Stimulated activated CD4-positive, alpha-beta T cell treated with anti-CD3 and anti-CD28 coated beads, Interleukin-12 subunit alpha, Interleukin-12 subunit beta, amount 100 ng/mL, for 24 hours (primary cell): ENCODE measurements at places on chromosomes 11 and 22.

GRCh38 chr11:61310749-61311148 is 15.6 kb upstream of the VWCE start:
- no peak for DNase-seq

GRCh38 chr11:99320769-99321290 is 300.1 kb downstream of the CNTN5 start:
- no peak for DNase-seq

DNA sequence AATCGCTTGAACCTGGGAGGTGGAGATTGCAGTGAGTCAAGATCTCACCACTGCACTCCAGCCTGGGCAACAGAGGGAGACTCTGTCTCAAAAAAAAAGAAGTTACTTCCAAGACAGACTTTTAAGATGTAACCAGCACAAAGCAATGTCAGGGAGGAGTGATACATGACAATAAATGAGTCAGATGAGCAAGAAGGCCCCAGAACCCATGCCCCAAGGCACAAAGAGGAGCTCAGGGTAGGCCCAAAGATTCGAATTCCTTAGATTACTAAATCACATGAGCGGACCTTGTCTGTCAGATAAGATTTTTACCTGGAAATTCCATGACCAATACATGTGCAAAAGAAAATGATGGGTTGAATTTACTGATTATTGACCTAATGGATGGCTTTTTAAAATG is 10.5 kb upstream of the JHY start:
- DNase-seq = no peak

DNA sequence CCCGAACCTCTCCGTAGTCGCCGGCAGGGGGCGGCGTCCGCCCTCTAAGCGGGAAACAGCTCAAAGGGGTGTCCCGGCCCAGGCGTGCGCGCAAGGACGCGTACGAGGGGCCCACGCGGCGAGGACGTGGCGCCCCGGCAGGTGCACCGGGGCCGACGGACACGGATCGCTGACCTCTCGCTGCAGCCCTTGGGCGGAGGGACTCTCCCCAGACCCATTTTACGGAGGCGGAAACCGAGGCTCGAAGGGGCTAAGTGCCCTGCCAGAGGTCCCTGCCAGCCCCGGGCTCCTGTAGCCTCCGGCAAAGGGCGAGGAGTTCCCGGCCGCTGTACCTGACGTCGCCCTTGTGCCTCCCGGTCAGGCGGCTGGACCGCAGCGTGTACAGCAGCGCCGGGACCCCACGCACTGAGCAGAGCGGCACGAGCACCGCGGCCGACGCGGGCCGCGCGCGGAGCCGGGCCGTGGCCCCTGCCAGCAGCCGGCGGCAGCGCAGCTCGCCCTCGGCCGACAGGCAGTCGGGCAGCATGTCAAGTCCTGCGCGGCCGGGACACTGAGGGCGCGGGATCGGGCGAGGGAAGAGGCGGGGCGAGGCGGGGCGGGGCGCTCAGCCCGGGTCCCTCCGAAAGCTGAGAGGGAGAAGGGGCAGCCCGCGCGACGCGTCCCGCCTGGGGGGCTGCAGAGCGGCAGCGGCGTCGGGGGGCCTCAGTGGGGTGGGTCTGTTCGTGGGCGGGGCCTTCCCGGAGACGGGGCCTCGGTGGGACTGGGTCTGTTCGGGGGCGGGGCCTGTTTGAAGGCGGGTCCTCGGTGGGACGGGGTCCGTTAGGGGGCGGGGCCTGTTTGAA is at the start of gene NUDT8:
NUDT8 (minus strand) TSS at position 552 of the 842 bp plus-strand sequence; CDS start at position 526, 26 bp downstream.
- DNase-seq = peak; percentile 70

DNA sequence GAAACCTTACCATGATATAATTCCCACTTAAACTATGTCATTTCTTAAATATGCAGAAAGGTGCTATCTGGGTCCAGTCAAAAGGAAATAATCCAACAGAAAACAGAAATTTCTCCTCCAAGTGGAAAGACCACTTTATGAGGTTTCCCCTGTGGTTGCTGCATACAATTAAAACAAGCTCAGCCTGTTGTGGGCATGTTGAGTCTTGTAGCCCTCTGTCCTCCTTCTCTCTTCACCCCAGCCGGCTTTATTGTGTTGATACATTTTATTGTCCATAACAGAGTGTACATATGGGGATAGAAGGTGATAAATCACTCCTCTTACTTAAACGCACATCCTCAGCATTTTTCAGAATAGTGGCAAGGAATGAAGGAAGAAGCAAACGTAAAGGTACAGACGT is 126.0 kb upstream of the MTNR1B start:
- no peak for DNase-seq

GRCh38 chr11:134413826-134414731 is 2.0 kb upstream of the B3GAT1 start:
- DNase-seq = no peak

- no peak for DNase-seq
These were observed 94.2 kb upstream of the FAT3 start for GRCh38 chr11:92130421-92130831.

GRCh38 chr11:17730608-17731462 is 3.7 kb upstream of the KCNC1 start:
- peak; percentile 41 for DNase-seq

DNA sequence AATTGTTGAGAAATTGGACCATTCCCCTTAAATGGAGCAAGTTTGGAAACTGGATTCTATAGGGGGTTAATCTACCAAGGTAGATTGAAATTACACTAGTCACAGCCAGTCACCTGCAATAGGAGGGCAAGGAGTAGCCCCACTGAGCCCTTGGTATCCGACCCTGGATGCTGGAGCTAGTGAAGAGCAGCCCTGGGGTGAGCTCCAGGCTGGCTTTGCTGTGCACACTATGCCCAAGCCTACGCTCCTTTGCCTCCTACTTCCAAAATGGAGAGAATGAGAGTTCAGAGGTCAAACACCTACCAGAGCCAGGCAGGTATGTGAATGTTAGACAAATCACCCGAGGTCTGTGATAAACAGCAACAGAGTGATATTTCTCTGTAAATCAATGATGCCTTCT is 23.7 kb downstream of the SNU13 start:
- no peak for DNase-seq

- no peak for DNase-seq
These were observed 27.9 kb downstream of the CELSR1 start for GRCh38 chr22:46509416-46510089.

GRCh38 chr11:44927174-44927661 is 23.5 kb downstream of the TP53I11 start:
- DNase-seq = peak; percentile 65

DNA sequence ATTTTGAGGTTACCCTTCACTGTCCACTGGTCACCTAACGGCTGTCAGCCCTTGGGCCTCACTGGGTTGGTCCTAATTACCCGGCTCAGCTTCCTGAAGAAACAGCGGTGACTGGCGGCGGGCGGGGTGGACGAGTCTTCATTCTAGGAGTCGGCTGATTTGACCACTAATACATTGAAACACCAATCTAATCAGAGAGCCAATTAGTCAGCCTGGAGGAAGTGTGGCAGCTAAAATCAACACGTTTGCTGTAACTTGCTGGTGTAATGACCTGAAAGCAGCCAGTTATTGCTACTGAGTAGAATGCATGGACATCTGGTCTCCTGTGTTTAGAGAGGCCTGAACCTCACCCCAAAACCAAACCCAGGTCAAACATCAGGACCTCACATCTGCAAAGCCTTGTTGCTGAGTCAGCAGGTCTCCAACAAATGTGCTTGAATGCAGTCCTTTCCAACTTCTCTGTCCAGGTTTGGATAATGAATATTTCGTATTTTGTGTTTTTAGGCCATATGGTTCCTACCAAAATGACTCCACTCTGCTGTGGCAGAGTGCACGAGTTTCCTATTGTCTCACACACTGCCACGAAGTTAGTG is 496.4 kb downstream of the BRD1 start:
- no peak for DNase-seq

DNA sequence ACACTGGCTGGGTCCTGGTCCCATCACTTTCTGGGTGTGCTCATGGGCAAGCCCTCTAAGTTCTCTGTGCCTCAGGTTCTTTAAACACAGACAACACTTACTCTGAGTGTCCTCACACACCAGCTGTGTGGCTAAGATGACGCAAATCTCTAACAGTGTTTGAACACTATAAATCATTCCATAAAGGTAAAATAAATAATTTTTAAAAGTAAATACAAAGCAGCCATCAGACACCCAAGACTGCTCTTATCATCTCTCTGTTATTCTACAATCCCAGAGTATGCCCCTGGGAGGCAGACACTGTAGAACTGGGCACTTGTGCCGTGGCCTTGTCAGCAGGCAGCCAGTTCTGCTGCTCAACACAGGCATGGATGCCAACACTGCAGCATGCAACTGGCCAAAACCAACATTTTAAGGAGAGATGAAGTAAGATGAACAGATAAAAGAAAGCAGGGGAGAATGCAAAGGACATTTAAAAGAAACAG is 56.8 kb downstream of the RPL27A start:
- no peak for DNase-seq

GRCh38 chr11:2999464-2999998 is 7.4 kb upstream of the NAP1L4 start:
- no peak for DNase-seq

DNA sequence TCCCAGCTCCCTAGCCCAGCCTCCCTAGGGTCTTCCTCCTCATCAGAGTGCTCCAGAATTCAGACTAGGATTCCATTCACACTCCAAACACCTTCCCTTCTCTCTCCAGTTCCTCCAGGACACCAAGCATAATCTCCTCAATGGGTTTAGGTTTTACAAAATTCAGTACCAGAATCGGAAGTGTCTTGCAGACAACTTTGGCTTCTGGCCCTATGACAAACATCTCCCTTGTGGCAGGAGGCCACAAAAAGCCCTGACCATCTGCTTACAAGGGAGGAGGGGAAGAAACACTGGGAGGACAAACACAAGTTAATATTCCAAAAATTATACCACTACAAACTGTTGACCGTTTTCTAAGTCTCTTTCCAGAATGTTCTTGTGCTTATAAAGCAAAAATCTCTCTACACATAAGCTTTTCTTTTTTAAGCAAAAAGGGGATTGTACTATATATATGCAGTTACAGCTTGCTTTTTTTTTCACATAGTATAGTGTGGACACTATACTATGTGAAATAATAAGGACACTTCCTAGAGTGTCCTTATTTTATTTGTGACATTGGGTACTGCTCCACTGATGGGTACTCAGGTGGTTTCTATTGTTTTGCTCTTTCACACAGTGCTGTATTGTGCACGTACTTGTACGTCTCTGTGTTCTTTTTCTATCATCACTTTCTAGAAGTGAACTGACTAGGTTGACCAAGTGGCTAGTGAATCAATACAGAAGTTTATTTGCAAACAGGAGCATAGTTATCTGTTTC is 78.7 kb downstream of the BDNF start:
- DNase-seq = no peak

DNA sequence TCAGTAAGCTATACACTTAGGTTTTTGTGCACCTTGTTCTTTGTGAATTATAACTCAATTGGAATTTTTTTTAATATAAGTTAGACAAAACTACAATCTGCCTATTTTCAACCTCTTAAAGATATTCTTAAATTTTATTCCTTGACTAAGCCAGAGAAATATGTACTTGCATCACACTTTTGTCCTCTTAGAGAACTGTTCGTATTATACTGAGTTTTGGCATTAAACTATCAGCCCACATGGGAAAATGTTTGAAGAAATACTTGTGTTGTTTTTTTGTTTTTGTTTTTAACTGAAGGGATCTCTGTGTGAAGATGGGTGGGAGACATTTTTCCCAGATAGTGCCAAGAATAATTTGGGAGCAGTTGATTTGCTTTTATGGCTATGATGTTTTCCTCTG is 25.3 kb downstream of the CEP295 start:
- no peak for DNase-seq

DNA sequence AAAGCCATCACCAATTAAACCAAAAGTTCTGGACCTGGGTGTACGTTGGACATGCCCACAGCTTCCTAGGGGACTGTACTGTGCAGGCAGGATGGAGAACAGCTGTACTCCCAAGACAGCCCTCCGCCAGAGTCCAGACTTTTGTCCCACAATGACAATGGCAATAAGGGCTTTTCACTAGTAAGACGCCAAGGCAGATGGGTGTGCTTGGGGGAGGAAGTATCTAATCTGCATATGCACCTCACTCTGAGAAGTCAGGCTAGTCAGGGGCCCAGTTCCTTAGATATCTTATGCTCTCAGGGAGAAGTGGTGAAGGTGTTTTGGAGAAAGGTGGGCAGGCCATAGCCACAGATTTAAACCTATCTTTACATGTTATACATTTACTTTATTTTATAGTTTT is 85.1 kb upstream of the USP47 start:
- DNase-seq = no peak

DNA sequence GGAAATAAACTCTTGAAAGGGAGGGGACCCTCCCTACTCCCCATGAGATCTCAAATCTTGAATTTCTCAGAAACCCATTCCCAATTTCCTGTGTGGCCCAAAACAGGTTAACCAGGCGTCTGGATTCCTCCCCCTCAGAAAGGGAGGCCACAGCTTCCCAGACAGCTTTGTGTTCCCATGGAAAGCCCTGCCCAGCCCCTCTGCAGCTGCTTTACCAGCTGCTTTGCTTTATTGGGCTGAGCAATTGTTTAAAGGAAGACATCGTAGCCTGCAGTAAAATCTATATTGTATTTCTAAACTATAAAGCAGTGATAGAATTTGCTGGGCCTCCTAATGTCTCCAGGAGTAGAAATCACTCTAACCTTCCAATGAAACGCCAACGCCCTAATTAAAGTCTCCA is 97.4 kb downstream of the CHST1 start:
- no peak for DNase-seq

DNA sequence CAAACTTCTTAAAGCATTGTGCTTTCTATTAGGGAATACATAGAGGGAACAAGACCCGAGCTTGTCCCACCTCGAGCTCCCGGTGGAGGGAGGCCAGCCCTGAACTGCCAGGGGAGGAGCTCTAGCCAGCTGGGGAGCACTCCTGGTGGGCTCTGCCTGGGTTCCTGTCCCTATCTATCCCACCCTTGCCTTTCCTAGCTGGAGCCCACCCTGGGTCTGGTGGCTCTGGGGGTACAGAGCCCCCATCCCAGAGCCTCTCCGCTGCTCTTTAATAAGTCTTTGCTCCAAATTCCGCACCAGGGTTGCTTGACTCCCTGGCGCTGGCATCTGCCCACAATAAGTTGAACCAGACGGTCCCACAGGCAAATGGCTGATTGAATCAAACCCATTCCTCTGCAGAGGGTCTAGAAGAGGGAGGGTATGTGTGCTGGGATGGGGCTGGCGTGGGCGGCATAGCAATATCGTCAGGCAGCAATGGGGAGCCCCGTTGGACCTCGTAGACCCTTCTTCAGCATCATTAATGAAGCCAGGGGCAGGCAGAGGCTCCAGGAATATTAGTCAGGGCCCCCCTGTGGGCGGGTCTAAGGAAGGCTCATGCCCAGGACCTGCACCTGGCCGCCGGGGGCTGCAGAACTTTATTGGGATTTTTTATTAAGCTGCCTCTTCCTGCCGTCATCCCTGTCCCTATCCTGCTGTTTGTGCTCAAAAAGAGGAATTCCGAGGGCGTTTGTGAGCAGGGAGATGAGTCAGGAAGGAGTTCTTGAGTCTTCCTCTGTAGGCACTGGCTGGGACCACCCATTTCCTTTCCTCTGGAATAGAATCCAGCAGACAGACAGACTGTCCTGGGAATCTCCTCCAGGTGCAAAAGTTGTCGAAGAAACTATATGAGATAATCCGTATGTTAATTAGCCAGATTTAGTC is 38.5 kb upstream of the RIC3 start:
- no peak for DNase-seq

DNA sequence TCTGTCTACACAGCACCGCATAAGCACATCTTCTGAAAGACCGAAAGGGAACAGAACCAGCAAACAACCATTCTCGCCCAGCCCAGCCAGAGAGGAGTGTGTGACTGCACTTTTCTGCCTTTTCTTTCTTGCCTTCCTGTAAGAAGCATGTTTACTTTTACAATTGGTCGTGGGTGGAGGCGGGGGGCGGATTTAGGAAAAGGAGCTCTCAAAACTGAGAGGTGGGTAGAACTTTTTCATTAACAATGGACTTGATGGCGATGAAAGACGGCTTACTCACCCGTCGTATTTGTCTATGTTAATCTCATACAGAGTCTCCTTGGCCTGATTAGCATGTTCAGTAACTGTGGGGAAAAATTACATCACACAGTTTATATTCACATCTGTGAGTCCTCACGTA is 27.2 kb downstream of the CERK start:
- no peak for DNase-seq
